ENCODE measurements at places on chromosomes 3 and 15. TPM values are rescaled to one million over a fixed set of nuclear protein-coding genes. Genes with fewer than 3 reads are reported as not detected.

Gene EPHA3
- polyA plus RNA-seq = 0.84 TPM

Gene GABRB3
- polyA plus RNA-seq = 2.1 TPM

Gene UBA7
- 31.2 TPM for polyA plus RNA-seq

Gene ILDR1
- not detected for polyA plus RNA-seq

Gene C3orf18
- polyA plus RNA-seq = 6.9 TPM

Gene SLC24A5
- polyA plus RNA-seq = not detected

Gene MAP1A
- 0.45 TPM for polyA plus RNA-seq

Gene CMTM7
- 19.2 TPM for polyA plus RNA-seq
